ENCODE measurements at places on chromosomes 11 and 22.

DNA sequence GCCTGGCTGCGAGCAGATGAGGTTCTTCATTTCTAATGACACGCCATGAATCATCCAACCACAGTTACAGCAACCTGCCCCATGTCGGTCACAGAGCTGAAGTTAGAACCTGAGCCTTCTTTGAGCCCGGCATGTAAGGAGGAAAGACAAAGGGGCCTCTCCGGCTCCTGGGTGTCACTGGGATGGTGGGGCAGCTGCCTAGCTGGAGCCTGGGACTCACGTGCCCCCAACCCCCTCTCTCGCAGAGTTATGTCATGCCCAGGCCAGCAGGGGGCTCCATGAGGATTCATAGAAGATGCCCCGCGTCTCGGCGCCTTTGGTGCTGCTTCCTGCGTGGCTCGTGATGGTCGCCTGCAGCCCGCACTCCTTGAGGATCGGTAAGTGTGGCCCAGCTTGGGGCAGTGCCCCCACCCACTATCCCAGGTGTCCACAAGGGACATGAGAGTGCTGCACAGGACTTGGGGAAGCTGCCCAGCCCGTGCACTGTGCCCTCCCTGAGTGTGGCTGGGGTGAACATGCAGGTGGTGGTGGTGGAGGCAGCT lies 148.5 kb downstream of the GRIK4 start:
- peak; percentile 4 for DNase-seq

DNA sequence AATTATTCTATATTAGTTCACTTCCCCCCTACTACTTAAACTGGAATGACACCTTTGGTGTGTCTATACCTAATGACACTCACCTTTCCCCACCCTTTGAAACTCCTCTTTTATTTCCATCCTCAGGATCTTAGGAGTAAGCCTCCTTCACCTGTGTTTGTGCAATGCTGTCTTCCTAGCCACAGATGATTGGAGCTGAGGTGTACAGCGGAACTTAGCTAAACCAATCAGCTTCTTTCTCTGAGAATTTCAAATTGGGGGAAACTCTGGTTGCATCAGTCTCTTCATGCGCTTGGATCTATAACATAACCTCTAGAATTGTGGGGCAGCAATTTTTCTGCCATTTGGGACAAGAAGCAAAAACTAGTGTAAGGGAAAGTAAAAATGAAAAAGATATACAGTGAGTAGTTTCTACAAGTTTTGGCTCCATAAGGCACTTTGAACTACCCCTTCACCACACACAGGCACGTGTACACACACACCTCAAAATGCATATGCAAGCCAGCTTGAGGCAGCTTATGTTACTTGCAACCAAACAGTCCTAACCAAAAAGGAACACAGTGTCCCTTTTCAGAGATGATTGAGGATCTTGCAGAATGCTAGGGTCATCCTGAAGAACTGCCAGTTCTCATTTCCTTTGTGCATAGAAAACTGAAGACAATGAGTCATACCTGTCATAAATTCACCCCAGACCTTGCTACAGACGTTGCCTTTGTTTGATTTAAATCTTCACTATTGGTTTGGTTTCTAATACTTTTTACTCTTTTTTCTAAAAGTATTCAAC lies 36.0 kb upstream of the LDLRAD3 start:
- DNase-seq, result no peak

- DNase-seq, result no peak
Observed at GRCh38 chr11:62000539-62001446, 33.4 kb upstream of the FTH1 start.

DNA sequence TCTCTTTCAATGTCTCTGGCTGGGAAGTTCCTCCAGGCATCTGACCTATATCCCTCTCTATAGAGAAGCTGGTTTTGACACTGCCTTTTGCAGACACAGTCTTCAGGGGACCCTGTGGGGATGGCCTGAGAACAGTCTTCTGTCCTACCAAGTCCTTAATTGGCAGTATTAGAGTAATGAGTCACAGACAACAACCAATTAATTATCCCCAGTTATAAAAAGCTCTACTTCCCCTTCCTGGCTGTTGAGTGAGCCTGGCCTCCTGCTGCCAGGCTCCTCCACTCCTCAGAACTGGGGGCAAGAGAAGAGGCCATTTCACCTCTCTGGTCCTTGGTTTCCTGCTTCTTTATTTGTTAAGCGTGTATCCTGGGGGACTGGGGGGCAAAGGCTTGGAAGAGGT lies 41.2 kb upstream of the KLHL35 start:
- DNase-seq, result no peak

GRCh38 chr22:49765091-49765771 lies 62.4 kb downstream of the BRD1 start:
- no peak for DNase-seq

DNA sequence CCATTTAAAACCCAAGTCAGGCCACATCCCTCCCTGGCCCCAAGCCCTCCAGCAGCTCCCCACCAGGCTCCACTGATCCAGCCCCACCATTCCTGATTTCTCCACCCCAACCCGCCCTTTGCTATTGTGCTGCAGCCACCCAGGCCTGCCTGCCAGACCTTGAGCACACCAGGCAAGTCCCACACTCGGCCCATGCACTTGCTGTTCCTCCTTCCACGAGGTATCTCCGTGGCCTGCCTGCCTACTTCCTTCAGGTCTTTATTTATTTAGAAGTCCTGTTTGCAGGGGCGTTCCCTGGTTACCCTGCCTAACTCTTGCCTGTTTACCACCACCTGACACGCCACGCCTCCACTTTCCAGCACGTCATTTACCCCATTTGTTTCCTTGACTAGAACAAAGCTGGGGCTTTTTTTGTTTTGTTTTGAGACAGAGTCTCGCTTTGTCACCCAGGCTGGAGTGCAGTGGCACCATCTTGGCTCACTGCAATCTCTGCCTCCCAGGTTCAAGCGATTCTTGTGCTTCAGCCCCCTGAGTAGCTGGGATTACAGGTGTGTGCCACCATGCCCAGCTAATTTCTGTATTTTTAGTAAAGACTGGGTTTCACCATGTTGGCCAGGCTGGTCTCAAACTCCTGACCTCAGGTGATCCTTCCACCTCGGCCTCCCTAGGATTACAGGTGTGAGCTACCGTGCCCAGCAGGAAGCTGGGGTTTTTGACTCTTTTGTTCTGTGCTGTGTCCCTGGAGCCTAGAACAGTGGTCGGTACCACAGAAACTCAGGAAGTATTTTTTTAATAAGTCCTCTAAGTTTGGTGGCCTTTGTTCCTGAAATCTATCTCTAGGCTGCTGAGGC lies 6.7 kb downstream of the CENPM start:
- DNase-seq, result peak; percentile 97
